ENCODE measurements at places on chromosomes 11 and 22.

DNA sequence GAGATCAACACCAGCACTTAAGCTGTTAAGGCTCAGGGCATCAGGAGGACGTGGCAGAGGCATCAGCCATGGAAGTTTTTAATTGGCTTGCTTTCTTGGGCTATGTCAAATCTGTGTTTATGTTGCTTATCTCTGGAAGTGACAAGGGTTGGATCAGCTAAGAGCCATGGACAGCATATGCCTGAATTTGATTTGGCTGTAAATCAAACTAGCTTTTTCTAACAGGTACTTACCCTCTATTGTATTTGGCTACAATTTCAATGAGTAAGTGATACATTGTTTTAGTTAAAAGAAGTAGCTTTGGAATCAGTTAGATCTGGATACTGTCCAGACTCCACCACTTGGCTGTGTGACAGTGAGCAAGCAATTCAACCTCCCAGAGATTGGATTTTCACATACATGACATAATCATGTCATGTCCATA, 936.6 kb downstream of the OPCML start:
- no peak for DNase-seq

DNA sequence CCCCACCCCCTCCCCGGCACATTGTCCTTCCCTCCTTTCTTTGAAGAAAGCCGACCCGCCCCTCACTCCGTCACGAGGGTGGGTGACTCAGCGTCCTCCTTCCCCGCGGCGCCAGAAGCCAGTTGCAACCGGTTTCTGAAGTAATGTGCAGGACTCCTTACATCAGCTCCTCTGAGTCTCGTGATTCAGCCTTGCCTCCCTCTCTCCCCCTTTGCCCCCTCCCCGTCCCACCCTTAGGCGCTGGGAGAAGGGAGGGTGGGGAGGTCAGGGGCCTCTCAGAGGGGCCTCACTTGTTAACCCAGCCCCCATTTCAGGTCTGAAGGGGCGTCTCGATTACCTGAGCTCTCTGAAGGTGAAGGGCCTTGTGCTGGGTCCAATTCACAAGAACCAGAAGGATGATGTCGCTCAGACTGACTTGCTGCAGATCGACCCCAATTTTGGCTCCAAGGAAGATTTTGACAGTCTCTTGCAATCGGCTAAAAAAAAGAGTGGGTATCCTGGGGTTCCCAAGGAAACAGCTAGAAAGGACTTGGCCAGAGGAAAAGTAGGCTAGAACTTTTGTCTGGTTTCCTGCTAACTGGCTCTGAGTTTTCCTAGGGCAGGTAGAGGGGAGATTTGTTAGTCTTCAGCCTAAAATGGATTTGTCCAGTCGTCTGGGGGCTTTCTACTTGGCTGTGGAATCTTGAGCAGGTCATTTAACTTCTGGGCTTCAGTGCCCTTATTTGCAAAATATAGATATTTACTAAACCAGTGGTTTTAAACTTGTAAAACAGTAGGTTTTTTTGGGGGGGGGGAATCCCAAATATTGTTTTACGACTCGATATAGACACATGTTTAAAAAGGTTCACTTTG, 1.1 kb downstream of the SLC3A2 start:
- no peak for DNase-seq

GRCh38 chr11:109350091-109350490, 71.9 kb upstream of the C11orf87 start:
- no peak for DNase-seq

DNA sequence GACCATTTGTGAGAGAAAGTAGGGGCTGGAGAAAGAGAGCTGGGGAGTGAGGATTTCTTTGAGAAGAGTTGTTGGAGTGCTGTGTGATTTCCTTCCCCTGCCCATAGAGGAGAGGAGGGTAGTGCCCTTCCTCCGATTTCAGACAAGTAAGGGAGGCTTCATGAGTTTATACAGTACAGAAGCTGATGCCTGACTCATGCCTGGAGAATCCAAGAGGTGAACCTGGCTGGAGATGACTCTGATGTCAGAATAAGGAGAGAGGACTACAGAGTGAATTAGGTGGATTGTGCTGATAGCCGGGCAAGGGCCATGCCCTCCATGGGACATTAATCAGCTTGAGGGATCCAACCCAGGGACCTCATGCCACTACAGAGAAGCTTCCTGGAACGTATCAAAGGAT, 91.6 kb downstream of the FAR1 start:
- DNase-seq, result no peak

DNA sequence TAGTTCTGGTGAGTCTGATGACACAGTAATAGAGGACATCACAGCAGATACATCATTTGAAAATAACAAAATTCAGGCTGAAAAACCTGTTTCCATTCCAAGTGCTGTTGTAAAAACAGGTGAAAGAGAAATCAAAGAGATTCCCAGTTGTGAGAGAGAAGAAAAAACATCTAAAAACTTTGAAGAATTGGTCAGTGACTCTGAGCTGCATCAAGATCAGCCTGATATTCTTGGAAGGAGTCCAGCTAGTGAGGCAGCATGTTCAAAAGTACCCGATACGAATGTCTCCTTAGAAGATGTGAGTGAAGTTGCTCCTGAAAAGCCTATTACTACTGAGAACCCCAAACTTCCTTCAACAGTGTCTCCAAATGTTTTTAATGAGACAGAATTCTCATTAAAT, 38.7 kb downstream of the RTN3 start:
- no peak for DNase-seq

DNA sequence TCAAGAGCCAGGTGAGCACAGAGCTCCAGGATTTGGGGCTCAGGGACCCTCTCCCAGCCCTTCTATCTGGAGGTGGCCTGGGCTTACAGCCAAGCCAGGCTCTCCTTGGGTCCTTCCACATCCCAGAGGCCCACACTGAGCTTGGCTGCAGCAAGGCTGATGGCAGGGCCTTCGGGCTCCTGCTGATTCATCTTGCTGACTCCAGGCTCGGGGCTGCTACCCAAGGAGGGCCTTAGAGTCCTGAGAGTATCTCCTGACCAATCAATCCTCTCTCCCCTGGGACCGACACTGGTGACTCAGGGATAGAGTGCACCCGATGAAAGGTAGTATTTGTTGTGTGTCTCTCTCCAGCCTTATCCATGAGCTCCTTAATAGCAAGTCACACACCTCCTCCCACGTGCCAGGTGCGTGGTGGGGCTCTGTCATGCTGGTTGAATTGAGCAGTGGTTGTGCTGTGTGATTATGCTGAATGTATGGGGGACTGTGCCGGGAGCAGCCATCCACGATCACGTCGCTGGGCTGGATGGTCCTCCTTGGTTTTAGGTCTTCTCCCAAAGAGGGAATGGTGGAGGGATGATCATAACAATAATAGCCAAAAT, 62.3 kb downstream of the GRIK4 start:
- no peak for DNase-seq

DNA sequence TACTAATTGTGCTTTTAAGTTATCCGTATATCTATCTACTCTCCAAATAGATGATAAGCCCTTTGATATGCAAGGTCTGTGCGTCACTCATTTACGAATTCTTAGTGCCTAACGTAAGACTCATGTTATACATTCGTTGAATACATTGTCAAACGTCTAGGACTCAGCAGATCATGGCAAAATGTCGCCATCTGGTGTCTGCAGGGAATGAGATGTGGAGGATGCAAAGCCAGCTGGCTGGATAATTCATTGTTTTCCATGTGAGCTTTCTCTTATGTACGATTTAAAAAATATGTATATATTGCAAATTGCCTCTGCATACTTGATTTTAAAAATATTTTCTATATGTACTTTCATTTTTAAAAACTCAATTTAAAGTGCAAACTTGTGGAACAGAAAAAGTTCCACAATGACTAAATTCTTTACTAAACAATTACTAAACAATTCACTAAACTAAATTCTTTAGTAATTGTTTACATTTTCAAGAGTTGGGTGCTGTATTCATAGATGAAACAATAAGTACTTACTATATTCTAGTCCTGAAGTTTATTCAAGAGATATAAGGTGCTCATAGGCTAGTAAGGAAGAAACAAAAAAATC, 33.8 kb downstream of the ZNF202 start:
- peak; percentile 62 for DNase-seq

DNA sequence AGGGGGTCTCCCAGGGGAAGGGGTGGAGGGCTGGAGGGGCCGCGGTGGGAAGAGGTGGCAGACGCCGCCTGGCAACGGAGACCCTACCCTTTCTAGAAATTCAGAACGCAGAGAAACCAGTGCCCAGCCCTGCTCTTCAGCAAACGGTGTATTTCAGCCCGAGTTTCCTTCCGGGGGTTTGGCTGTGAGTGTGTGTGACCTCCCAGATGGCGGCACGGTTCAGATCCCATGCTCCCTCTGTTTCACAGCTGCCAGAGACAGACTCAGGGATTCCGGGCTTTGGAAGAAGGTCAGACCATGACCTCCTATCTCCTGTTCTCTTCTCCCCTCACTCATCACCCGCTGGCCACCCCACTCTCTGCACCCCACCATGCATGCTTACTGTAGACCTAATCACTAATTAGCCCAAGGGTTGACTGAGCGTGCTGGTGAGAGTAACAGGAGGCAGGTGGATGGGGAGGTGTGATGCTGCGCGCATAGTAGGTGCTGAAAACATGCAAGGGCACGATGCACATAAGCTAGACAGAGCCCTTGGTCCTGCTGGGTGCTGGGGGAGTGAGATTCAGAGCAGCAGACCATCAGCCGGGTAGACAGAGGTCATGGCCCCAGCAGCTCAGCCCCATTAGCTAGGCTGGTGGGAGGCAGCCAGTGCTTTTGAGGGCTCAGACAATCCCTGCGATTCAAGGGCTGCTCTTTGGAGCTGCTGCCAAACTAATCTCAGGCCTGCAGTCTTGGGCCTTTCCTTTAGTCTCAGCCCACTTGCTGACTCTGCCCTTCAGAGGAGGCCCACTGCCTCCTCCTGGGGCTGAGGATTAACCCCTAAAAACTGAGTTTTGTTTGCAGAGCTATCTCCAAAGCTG, 256.5 kb upstream of the CADM1 start:
- no peak for DNase-seq

- no peak for DNase-seq
Measured at GRCh38 chr11:112537026-112537425, 276.4 kb upstream of the PLET1 start.

- DNase-seq, result no peak
Measured at GRCh38 chr11:60169264-60169915, 13.5 kb downstream of the MS4A6A start.

- no peak for DNase-seq
Measured at GRCh38 chr11:20235164-20235563, 74.9 kb upstream of the DBX1 start.

GRCh38 chr22:20022231-20022977, 1.5 kb downstream of the TANGO2 start:
- DNase-seq, result no peak

GRCh38 chr11:129973068-129973467, 29.6 kb downstream of the PRDM10 start:
- no peak for DNase-seq

DNA sequence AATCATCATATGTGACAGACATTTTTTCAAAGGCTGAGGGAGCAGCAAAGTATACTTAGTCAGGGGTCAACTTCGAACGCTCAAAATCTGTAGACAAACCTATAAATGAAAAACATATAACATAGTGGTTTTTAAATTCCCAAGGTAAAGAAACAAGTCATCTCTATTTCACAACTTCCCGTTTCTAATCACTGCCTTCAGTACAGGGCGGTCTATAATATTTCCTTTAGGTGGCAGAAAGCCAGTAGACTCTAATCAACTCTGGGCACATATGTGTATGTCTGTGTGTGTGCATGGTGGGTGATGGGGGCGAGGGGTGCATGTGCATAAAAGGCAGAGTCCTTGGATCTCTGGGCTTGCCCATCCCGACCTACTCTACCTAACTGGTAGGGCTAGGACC, 55.0 kb upstream of the ARFGAP3 start:
- no peak for DNase-seq

- DNase-seq, result no peak
Measured at GRCh38 chr11:2298131-2298794, 3.5 kb downstream of the C11orf21 start.

DNA sequence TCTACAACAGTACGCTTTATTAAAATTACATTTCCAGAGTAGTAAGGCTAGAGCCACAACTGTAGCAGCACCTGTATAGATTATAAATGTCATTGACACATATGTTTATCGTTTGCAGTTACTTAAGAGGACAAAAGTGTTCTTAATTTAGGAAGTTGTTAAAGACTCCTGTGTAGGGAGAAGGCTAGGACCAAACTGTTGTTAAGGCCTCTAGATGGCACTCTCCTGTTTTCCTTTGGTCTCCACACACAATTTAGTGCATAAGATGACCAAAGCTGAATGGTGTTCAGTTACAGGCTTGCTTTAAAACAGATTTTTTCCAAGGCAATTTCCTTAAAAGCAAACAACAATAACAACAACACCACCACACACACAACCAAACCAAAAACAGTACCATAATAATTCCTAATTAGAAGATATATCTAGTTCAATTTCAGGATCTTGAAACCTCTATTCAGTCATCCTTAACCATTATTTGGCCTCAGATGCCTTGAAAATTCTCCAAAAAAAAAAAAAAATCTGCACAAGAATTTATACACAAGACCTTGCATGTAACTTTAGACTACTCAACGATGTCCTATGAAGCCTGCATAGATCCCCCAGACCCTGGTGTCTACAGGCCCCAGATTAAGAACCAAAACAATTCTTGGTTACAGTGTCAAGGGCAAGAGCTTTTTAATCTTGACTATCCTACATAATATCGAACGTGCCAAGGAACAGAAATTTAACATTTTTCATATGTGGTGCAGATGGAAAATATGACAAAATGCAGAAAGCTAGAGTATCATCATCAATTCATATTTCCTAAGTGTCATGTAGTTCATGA, 42.6 kb upstream of the APOA1 start:
- no peak for DNase-seq

- DNase-seq, result no peak
Measured at GRCh38 chr22:42863349-42863961, 6.4 kb upstream of the ARFGAP3 start.

GRCh38 chr22:29060251-29060869, 1.3 kb downstream of the C22orf31 start:
- DNase-seq, result no peak

GRCh38 chr11:128551611-128552335, 35.6 kb downstream of the ETS1 start:
- no peak for DNase-seq

GRCh38 chr22:38834991-38835390, 8.8 kb downstream of the NPTXR start:
- no peak for DNase-seq

DNA sequence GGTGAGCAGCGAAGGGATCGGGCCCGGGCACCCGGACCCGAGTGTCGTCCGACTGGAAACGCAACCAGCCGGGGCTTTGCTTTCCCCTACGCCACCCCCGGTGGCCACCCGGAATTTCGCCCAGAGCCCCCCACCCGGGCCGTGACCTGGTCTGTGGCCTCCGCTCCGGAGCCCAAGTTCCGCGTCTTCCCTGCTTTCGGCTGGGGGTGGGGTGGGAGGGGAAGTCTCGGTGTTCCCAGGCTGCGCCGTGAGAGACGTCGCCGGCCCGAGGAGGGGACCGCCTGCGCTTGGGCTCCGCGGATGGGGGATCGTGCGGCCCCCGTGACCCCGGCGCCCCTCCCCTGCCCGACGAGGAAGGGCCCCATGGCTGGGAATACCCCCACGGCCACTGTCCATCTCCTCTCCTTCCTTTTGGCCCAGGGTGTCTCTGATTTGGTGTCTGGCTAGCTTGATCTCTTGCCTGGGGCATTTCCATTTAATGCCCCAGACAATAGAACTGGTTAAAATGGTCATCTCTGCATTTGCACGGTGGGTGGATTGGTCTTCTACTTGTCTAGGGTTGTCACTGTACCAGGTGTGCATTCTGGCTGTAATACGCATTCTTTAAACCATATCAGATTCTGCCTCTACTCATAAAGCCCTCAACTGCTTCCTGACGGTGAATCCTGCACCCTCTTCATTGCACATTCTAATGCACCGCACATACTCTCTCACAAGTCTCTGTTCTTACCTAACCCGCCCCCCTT, 789 bp downstream of the SIK2 start:
- no peak for DNase-seq
